ENCODE measurements at places on chromosomes 3 and 15. TPM values are rescaled to one million over a fixed set of nuclear protein-coding genes. Genes with fewer than 3 reads are reported as not detected.

The A4GNT gene
- not detected for total RNA-seq

The CTXN2 gene
- not detected for total RNA-seq

The ACKR2 gene
- 15.9 TPM for total RNA-seq

The VWA5B2 gene
- total RNA-seq: 0.33 TPM

The UCN2 gene
- not detected for total RNA-seq

The CPLX3 gene
- total RNA-seq: not detected

DNA sequence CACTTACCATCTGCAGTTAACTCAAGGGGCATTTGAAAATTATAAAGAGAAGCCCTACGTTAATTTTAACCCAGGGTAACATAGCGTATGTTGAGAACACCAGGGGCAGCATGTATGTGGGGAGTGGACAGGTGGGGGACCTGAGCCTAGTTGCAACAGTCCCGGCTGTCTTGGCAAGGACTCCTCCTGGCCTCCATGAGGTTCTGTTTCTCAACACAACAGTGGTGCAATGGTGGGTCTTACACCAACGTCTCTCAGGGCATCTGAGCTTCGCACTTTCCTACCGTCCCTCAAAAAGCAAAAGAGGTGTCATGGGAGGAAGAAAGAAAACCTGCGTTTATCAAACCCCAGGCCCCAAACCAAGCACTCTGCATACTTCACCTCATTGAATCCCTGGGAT lies 50.6 kb downstream of the MGLL start:
- no peak overlapping the region for H3K4me3 ChIP-seq
- DNase-seq: no peak
- peaks cover 43% of the 10 kb centered on the region for H3K4me1 ChIP-seq

GRCh38 chr3:173395412-173396181 lies 1.9 kb upstream of the NLGN1 start:
- no peaks in the 10 kb centered on the region for H3K27me3 ChIP-seq
- H3K36me3 ChIP-seq: no peaks in the 10 kb centered on the region
- H3K4me1 ChIP-seq: peaks cover 28% of the 10 kb centered on the region
- peak overlapping the region; percentile 77 for H3K4me3 ChIP-seq
- H3K27ac ChIP-seq: peak overlapping the region; percentile 94

DNA sequence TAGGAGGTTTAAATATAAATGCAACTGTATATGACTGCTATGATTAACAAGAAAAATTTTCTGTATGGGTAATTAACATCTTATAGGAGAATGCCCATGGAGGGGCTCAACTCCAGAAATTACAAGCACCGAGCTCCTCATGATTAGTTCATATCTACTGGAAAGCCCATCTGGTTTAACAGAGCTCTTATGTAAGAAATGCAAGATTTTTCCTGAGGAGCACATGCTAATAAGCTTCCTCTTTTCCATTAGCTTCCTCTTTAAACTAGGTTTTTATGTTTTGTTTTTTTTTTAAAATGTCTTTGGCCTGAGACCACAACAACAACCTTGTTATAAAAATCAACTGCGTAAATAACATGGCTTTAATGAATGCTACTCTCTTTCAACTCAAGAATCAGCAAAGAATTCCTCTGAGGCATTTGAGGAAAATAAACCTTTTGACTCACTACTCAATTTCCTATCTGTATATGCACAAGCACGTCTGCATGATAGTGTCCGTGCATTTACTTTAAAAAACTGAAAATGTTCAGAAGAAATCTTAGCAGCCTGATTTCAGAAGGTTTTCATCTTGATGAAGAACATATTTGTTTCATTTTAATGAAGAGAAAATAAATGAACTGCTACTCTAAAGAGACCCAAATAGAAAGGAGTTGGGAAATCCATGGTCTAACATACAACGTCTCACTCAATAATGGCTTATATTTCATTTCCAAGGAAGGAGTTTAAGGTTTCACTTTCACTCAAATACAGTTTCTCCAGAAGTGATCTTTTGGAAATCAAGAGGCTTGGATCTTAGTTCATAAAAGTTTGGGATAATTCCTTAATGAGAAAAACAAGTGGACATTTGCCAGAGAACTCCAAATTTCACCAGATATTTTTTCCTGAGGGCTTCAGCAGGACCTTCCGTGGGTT lies 180.8 kb downstream of the KCNAB1 start:
- no peaks in the 10 kb centered on the region for H3K36me3 ChIP-seq
- no peak for DNase-seq
- H3K27ac ChIP-seq: no peak overlapping the region
- no peak overlapping the region for H3K4me3 ChIP-seq
- H3K4me1 ChIP-seq: peaks cover 26% of the 10 kb centered on the region
- no peaks in the 10 kb centered on the region for H3K27me3 ChIP-seq

- DNase-seq: no peak
- no peak overlapping the region for H3K27ac ChIP-seq
- no peaks in the 10 kb centered on the region for H3K4me1 ChIP-seq
- H3K27me3 ChIP-seq: peaks cover 36% of the 10 kb centered on the region
- no peaks in the 10 kb centered on the region for H3K36me3 ChIP-seq
Observed at GRCh38 chr3:127206154-127206553, 13.2 kb downstream of the PRR23E start.

- no peaks in the 10 kb centered on the region for H3K36me3 ChIP-seq
- no peak overlapping the region for H3K4me3 ChIP-seq
- no peaks in the 10 kb centered on the region for H3K27me3 ChIP-seq
Observed at GRCh38 chr15:101156061-101156460, 95.8 kb downstream of the CHSY1 start.

- H3K27me3 ChIP-seq: no peaks in the 10 kb centered on the region
- H3K36me3 ChIP-seq: no peaks in the 10 kb centered on the region
- no peak for DNase-seq
- no peaks in the 10 kb centered on the region for H3K4me1 ChIP-seq
Observed at GRCh38 chr3:60250810-60251209, 1000.4 kb downstream of the FHIT start.

GRCh38 chr15:86229936-86230335 lies 150.3 kb downstream of the AGBL1 start:
- H3K36me3 ChIP-seq: no peaks in the 10 kb centered on the region
- no peak overlapping the region for H3K4me3 ChIP-seq
- H3K4me1 ChIP-seq: peaks cover 13% of the 10 kb centered on the region

GRCh38 chr3:180036092-180036670 lies 556 bp downstream of the PEX5L start:
- DNase-seq: no peak
- no peaks in the 10 kb centered on the region for H3K36me3 ChIP-seq
- no peak overlapping the region for H3K27ac ChIP-seq
- H3K27me3 ChIP-seq: peaks cover 7% of the 10 kb centered on the region
- H3K4me1 ChIP-seq: peaks cover 13% of the 10 kb centered on the region

GRCh38 chr3:118487734-118488133 lies 546.9 kb downstream of the IGSF11 start:
- no peaks in the 10 kb centered on the region for H3K4me1 ChIP-seq
- no peak overlapping the region for H3K4me3 ChIP-seq
- no peaks in the 10 kb centered on the region for H3K36me3 ChIP-seq
- H3K27me3 ChIP-seq: no peaks in the 10 kb centered on the region
- no peak for DNase-seq
- no peak overlapping the region for H3K27ac ChIP-seq

DNA sequence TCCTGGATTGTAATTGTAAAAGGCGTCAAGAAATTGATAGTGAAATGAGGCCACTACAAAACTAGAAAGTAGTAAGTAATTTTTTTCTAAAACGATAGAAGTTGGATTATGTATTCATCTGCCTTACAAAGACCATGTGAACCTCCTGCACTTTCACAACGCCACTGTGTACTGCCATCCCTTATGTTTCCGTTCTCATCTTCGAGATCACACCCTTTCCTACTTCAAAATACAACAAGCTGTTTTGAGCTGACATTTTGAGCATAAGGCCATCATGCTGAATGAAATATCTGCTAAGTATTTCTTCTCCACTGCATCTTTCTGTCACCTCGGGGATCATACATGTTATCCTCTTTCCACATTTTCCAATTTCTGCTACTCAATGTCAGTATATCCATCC lies 885.5 kb downstream of the ROBO1 start:
- no peak overlapping the region for H3K27ac ChIP-seq
- no peaks in the 10 kb centered on the region for H3K36me3 ChIP-seq

- H3K4me1 ChIP-seq: peaks cover 34% of the 10 kb centered on the region
- peak overlapping the region; percentile 94 for H3K27ac ChIP-seq
- no peaks in the 10 kb centered on the region for H3K36me3 ChIP-seq
Observed at GRCh38 chr15:50906954-50907600, 1.4 kb upstream of the AP4E1 start.

DNA sequence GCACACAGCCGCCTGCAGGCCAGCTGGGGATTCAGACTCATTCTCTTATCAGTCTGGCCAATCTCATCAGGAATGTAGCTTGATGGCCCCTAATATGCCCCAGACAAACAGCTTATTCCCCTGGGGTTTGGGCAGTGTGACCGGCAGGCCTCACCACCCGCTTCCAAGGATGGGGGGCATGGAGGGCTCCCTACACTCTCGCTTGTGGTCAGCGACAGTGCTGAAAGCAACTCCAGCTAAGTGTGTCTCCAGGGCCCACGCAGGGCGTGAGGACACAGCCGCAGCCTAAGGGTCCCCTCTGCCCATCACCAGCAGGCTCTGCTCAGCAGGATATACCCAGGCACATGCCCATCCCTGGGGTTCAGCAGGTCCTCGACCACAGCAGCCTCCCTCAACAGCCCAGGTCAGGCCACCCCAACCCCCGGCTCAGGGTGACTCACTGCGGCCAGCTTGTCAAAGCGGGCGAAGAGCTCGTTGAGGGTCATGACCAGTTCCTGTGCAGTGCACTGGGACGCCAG lies 116.7 kb downstream of the ADCY5 start:
- no peaks in the 10 kb centered on the region for H3K27me3 ChIP-seq
- peak overlapping the region; percentile 77 for H3K27ac ChIP-seq
- no peaks in the 10 kb centered on the region for H3K36me3 ChIP-seq

DNA sequence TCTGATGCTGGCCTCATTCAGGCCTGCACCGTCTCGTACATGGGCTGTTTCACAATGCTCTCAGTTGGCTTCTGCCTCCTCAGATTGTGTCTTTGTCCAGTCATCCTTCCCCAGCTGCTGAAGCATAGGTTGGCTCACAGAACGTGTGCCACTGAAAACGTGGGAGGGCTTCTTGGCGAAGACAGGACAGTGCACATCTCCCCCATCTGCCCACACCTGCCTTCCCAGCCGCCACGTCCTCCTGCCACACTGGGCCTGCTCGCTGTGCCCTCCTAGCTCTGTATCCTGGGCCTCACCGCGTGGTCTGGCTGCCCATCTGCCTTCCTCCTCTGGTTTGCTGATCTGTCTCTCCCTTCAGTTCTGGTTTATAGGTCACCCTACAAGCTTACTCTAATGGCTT lies 230.0 kb upstream of the TOPAZ1 start:
- no peak overlapping the region for H3K27ac ChIP-seq
- H3K4me3 ChIP-seq: no peak overlapping the region
- no peaks in the 10 kb centered on the region for H3K4me1 ChIP-seq

DNA sequence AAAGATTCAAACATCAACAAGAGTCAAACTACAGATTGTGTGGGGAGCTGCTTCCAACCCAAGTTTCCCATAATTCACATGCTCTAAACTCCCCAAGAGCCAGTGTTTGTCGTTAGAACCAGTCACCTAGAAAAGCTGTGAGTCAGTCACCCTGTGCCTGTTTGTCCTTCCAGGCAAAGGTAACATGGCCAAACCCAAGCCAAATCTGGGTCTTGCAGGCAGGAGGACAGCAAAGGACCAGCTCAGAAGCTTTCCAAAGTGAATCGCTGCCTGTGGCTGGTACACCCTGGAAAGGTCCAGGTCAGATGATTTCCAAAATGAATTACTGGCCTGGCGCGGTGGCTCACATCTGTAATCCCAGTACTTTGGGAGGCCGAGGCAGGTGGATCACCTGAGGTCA lies 251.5 kb downstream of the FAM43A start:
- no peak overlapping the region for H3K27ac ChIP-seq
- H3K4me3 ChIP-seq: no peak overlapping the region
- DNase-seq: no peak
- no peaks in the 10 kb centered on the region for H3K27me3 ChIP-seq
- peaks cover 19% of the 10 kb centered on the region for H3K4me1 ChIP-seq
- no peaks in the 10 kb centered on the region for H3K36me3 ChIP-seq

GRCh38 chr15:85312929-85313331 lies 67.5 kb upstream of the AKAP13 start:
- H3K36me3 ChIP-seq: no peaks in the 10 kb centered on the region
- H3K4me1 ChIP-seq: no peaks in the 10 kb centered on the region
- H3K27me3 ChIP-seq: no peaks in the 10 kb centered on the region
- DNase-seq: no peak

- DNase-seq: no peak
- H3K27me3 ChIP-seq: no peaks in the 10 kb centered on the region
- peaks cover 16% of the 10 kb centered on the region for H3K4me1 ChIP-seq
- H3K36me3 ChIP-seq: no peaks in the 10 kb centered on the region
- no peak overlapping the region for H3K27ac ChIP-seq
- H3K4me3 ChIP-seq: no peak overlapping the region
Observed at GRCh38 chr3:50208677-50209344, 3.7 kb downstream of the SLC38A3 start.

GRCh38 chr3:49120096-49120437 lies 556 bp downstream of the USP19 start:
- DNase-seq: no peak
- H3K36me3 ChIP-seq: peaks cover 82% of the 10 kb centered on the region
- peak overlapping the region; percentile 93 for H3K27ac ChIP-seq
- H3K4me1 ChIP-seq: peaks cover 42% of the 10 kb centered on the region

DNA sequence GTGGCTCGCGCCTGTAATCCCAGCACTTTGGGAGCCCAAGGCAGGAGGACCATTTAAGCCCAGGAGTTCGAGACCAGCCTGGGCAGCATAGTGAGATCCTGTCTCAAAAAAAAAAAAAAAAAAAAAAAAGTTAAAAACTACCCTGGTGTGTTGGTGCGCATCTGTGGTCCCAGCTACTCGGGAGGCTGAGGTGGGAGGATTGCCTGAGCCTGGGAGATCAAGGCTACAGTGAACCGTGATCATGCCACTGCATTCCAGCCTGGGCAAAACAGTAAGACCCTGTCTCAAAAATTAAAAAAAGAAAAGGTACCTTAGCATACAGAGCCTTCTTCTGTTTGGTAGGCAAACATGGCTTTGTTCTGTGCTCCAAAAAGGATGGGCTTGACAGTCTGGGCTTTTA lies 57.5 kb downstream of the PTPRG start:
- no peak overlapping the region for H3K27ac ChIP-seq
- H3K27me3 ChIP-seq: no peaks in the 10 kb centered on the region
- H3K4me1 ChIP-seq: peaks cover 8% of the 10 kb centered on the region
- H3K36me3 ChIP-seq: no peaks in the 10 kb centered on the region

- no peak overlapping the region for H3K4me3 ChIP-seq
- DNase-seq: no peak
- H3K4me1 ChIP-seq: peaks cover 2% of the 10 kb centered on the region
- no peaks in the 10 kb centered on the region for H3K36me3 ChIP-seq
- no peak overlapping the region for H3K27ac ChIP-seq
Observed at GRCh38 chr3:115862849-115863248, 239.5 kb downstream of the GAP43 start.
